ENCODE measurements at places on chromosomes 2 and 18.

GRCh38 chr2:234111523-234111922 lies 61.0 kb downstream of the SPP2 start:
- peak; percentile 67 for DNase-seq

DNA sequence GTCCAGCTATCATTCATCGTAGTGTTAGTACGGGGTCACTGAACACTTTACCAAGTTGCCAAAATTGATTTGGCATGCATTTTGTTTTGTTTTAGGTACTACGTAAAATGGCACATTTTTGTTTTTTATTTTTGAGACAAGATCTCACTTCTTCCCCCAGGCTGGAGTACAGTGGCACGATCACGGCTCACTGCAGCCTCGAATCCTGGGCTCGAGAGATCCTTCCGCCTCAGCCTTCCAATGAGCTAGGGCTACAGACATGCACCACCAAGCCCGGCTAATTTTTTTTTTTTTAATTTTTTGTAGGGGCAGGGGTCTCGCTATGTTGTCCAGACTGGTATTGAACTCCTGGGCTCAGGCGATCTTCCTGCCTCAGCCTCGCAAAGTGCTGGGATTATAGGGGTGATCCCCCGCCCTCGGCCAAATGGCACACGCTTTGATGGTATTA lies 786 bp downstream of the TAF1B start:
- DNase-seq = no peak

- no peak for DNase-seq
Measured at GRCh38 chr2:239858179-239858578, 167.0 kb downstream of the NDUFA10 start.

DNA sequence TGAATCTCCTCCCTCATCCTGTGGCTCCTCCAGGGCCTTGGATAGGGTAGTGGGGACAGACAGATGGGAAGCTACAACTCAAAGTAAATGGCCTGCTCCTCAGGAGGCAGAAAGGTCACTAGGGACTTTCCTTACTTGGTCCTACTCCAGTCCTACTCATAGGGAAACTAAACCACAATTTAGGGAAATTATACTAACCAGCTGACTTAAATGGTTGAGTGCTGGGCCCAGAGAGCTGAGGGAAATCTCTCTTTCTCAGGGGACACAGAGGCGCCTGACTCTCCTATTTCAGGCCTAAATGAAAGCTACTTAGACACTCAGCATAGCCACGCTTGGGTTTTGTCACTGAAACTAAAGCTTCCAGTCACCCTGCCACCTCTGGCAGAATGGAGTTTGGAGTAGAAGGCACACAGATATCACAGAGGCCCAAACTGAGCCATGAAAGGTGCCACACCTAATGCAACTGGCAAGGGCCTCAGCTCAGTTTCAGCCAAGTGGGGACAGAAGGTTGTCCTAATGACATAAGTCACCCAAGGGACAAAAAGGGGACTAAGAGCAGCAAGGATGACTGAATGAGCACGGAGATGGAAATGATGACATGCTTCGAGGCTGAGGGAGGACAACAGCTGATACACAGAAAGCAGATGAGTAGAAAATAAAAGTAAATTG lies 24.0 kb downstream of the CERKL start:
- DNase-seq = no peak

- no peak for DNase-seq
Measured at GRCh38 chr2:223099561-223099960, 47.6 kb downstream of the KCNE4 start.

GRCh38 chr18:31041271-31042083 lies 1.1 kb downstream of the DSC3 start:
- DNase-seq = peak; percentile 11

DNA sequence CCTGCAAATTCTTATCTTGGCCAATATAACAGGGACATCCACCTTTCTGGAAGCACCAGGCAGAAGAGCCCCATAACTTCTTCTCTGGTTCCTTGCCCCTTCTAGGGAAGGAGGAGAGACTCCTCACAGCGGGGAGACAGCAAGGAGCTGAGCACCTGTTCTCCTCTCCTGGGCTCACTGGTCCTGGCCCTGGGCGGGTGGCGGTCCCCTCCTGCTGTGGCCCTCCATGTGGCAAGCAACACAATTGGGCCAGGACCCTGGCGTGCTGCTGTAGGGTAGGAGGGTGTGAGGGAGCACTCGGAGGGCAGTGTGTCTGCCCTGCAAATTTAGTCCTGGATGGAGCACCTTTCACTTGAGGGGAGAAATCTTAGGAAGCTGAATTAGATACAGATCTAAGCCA lies 6.9 kb downstream of the IL37 start:
- no peak for DNase-seq
